ENCODE measurements at places on chromosomes 3 and 15. TPM values are rescaled to one million over a fixed set of nuclear protein-coding genes. Genes with fewer than 3 reads are reported as not detected.

PLS1 gene
- total RNA-seq = 0.09 TPM

CCR8 gene
- not detected for total RNA-seq

GRK7 gene
- total RNA-seq = not detected

FHIT gene
- total RNA-seq = 6.2 TPM

NEK10 gene
- 2.1 TPM for total RNA-seq

HTD2 gene
- 10.3 TPM for total RNA-seq

TAGLN3 gene
- 0.34 TPM for total RNA-seq

SH2D7 gene
- not detected for total RNA-seq

TBC1D23 gene
- total RNA-seq = 27.3 TPM

MRPL3 gene
- total RNA-seq = 81.9 TPM

WDR49 gene
- not detected for total RNA-seq

PP2D1 gene
- total RNA-seq = not detected

PDZRN3 gene
- 51.7 TPM for total RNA-seq

RBP2 gene
- total RNA-seq = not detected

PLA1A gene
- not detected for total RNA-seq

XIRP1 gene
- not detected for total RNA-seq

KNSTRN gene
- 11.6 TPM for total RNA-seq

DENND6A gene
- 7.9 TPM for total RNA-seq

CACNA2D2 gene
- not detected for total RNA-seq

TTC23 gene
- 11.6 TPM for total RNA-seq

Data from pericardium fibroblast (primary cell).